ENCODE measurements at places on chromosomes 3 and 15. TPM values are rescaled to one million over a fixed set of nuclear protein-coding genes. Genes with fewer than 3 reads are reported as not detected.

DNA sequence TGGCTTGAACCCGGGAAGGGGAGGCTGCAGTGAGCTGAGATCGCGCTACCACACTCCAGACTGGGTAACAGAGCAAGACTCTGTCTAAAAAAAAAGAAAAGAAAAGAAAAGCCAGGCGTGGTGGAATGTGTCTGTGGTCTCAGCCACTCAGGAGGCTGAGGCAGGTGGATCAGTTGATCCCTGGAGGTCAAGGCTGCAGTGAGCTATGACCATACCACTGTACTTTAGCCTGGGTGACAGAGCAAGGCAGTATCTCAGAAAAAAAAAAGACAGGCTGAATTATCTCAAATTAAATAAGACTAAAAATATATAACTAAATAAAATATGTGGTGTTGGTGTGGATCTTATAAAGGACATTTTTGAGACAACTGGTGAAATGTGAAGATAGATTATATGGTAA is 20.6 kb downstream of the SMARCC1 start:
- no peaks in the 10 kb centered on the region for H3K4me1 ChIP-seq
- no peak overlapping the region for H3K4me3 ChIP-seq
- H3K27ac ChIP-seq, result no peak overlapping the region
- no peaks in the 10 kb centered on the region for H3K27me3 ChIP-seq

DNA sequence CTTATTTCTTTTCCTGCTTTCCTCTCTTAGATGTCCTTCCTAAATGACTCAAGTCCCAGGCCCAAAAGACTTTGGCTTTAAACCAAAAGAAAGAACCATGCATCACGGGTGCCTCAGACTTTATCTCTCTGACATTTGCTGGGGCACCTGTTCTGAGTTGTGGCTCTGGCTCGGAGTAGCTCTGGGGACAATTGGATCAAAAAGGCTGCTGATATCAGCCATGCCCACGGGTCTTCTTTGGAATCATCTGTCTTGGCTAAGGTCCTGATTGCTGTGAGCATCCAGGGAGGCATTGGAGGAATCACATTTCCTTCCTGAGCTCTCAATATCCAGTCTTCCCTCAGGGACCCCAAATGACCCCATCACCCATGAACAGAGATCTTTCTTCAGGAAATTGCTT is 59.9 kb downstream of the CLSTN2 start:
- H3K27me3 ChIP-seq, result no peaks in the 10 kb centered on the region
- no peak overlapping the region for H3K27ac ChIP-seq
- no peak overlapping the region for H3K4me3 ChIP-seq
- DNase-seq, result no peak
- H3K36me3 ChIP-seq, result no peaks in the 10 kb centered on the region
- no peaks in the 10 kb centered on the region for H3K4me1 ChIP-seq

DNA sequence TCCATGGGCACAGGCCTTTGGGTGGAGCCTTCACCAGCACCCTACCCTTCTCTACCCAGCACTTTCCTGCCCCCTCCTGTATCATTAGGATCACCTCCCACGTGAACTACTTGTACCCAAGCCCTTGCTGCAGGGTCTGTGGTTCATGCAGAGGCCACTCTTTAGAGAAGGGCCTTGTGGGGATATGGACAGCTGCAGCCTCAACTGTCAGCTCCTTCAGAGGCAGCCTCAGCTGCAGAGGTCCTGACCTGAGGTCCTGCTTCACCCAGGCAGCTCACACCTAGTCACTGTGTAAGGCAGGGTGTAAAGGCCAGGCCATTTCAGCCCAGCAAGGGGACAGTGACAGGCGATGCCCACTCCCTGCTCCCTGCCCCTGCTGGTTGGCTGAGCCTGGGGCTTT is 448.6 kb upstream of the PROK2 start:
- H3K27ac ChIP-seq, result no peak overlapping the region
- H3K27me3 ChIP-seq, result no peaks in the 10 kb centered on the region
- H3K4me1 ChIP-seq, result no peaks in the 10 kb centered on the region
- no peaks in the 10 kb centered on the region for H3K36me3 ChIP-seq
- no peak for DNase-seq

GRCh38 chr15:70875001-70875782 is 17.0 kb downstream of the THAP10 start:
- no peak overlapping the region for H3K4me3 ChIP-seq
- H3K27ac ChIP-seq, result no peak overlapping the region
- no peaks in the 10 kb centered on the region for H3K4me1 ChIP-seq
- peak; percentile 30 for DNase-seq

IGDCC3 gene
- 15.8 TPM for total RNA-seq

SHF gene
- 32.2 TPM for total RNA-seq

- H3K27me3 ChIP-seq, result no peaks in the 10 kb centered on the region
- no peaks in the 10 kb centered on the region for H3K4me1 ChIP-seq
- H3K36me3 ChIP-seq, result no peaks in the 10 kb centered on the region
- no peak overlapping the region for H3K4me3 ChIP-seq
- no peak for DNase-seq
These were observed 318.6 kb upstream of the SATB1 start for GRCh38 chr3:18743761-18744160.

C3orf85 gene
- total RNA-seq, result not detected

GOLGA6D gene
- total RNA-seq, result not detected

SLC28A2 gene
- not detected for total RNA-seq

- H3K4me1 ChIP-seq, result no peaks in the 10 kb centered on the region
- no peaks in the 10 kb centered on the region for H3K27me3 ChIP-seq
- H3K4me3 ChIP-seq, result no peak overlapping the region
- no peaks in the 10 kb centered on the region for H3K36me3 ChIP-seq
- H3K27ac ChIP-seq, result no peak overlapping the region
- DNase-seq, result no peak
These were observed 13.6 kb downstream of the RARRES1 start for GRCh38 chr3:158718490-158719170.

GRCh38 chr3:128364291-128364690 is 102.4 kb downstream of the DNAJB8 start:
- DNase-seq, result no peak
- no peaks in the 10 kb centered on the region for H3K36me3 ChIP-seq
- no peak overlapping the region for H3K27ac ChIP-seq

POLQ gene
- 15.6 TPM for total RNA-seq

DNA sequence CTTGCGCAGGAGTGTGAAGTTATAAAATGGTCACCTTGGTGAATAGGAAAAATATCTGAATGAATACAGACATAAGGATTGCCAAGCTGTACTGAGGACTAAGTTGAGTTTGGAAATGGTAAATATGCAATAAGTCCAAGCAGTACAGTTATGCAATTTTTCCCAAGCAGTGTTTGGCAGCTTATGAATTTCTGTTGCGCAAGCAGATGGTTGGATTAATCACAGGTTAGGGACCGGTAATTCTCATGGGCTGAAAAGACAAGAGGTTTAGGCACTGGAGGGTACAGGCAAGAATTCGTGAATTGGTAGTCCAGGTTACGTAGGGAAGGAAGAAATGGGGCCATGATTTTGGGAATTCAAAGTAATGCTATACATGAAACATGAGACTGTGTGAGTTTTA is 210.3 kb downstream of the RAP2B start:
- H3K4me3 ChIP-seq, result no peak overlapping the region
- H3K36me3 ChIP-seq, result no peaks in the 10 kb centered on the region
- no peaks in the 10 kb centered on the region for H3K27me3 ChIP-seq
- no peak for DNase-seq
- H3K27ac ChIP-seq, result no peak overlapping the region

- H3K4me3 ChIP-seq, result no peak overlapping the region
- H3K36me3 ChIP-seq, result no peaks in the 10 kb centered on the region
- no peaks in the 10 kb centered on the region for H3K4me1 ChIP-seq
- DNase-seq, result no peak
- H3K27ac ChIP-seq, result no peak overlapping the region
These were observed 9.1 kb downstream of the SLC49A4 start for GRCh38 chr3:122803977-122804376.

- no peak overlapping the region for H3K27ac ChIP-seq
- H3K36me3 ChIP-seq, result no peaks in the 10 kb centered on the region
- H3K4me3 ChIP-seq, result no peak overlapping the region
- DNase-seq, result no peak
- no peaks in the 10 kb centered on the region for H3K27me3 ChIP-seq
These were observed 81.0 kb upstream of the MEIS2 start for GRCh38 chr15:37181339-37181738.

DNA sequence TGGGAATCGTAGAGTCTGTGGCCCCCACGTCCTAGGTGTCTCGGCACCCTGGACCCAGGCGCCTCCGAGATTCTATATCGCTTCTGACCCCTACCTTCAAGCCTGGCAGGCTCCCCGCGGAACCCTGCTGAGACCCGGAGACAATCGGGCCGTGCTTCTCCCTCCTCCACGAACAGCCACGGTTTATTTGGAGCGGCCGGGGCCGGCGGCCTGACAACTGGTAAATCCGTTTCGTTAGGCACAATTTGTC is 1.4 kb downstream of the GATA2 start:
- peaks cover 41% of the 10 kb centered on the region for H3K4me1 ChIP-seq
- peaks cover 100% of the 10 kb centered on the region for H3K27me3 ChIP-seq
- peak; percentile 57 for DNase-seq

GRCh38 chr3:194168994-194169393 is 33.0 kb downstream of the HES1 start:
- H3K27ac ChIP-seq, result no peak overlapping the region
- peaks cover 46% of the 10 kb centered on the region for H3K4me1 ChIP-seq
- H3K36me3 ChIP-seq, result no peaks in the 10 kb centered on the region
- DNase-seq, result no peak
- H3K4me3 ChIP-seq, result no peak overlapping the region
- no peaks in the 10 kb centered on the region for H3K27me3 ChIP-seq

GRCh38 chr3:192795021-192795420 is 67.7 kb upstream of the FGF12 start:
- H3K27me3 ChIP-seq, result no peaks in the 10 kb centered on the region
- no peak overlapping the region for H3K4me3 ChIP-seq
- no peaks in the 10 kb centered on the region for H3K36me3 ChIP-seq
- no peak overlapping the region for H3K27ac ChIP-seq

DNA sequence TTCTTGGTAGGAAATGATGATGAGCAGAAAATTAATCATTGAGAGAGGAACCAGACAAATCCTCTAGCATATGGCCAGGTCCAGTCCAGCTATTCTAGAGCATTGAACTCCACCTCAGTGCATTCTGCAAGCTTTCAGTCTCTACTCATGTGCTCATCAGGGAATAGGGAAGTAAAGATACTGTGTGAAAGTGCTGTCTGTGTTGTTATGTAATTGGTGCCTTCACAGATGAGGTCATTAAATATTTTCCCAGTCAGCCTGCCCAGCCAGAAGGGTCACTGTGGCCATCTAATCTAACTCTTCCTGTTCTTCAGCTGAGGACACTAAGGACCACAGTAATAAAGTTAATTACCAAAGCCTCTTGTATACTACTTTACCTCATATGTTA is 28.2 kb downstream of the C3orf62 start:
- no peak overlapping the region for H3K27ac ChIP-seq
- no peaks in the 10 kb centered on the region for H3K36me3 ChIP-seq
- no peaks in the 10 kb centered on the region for H3K27me3 ChIP-seq
- no peak for DNase-seq
- H3K4me3 ChIP-seq, result no peak overlapping the region

DNA sequence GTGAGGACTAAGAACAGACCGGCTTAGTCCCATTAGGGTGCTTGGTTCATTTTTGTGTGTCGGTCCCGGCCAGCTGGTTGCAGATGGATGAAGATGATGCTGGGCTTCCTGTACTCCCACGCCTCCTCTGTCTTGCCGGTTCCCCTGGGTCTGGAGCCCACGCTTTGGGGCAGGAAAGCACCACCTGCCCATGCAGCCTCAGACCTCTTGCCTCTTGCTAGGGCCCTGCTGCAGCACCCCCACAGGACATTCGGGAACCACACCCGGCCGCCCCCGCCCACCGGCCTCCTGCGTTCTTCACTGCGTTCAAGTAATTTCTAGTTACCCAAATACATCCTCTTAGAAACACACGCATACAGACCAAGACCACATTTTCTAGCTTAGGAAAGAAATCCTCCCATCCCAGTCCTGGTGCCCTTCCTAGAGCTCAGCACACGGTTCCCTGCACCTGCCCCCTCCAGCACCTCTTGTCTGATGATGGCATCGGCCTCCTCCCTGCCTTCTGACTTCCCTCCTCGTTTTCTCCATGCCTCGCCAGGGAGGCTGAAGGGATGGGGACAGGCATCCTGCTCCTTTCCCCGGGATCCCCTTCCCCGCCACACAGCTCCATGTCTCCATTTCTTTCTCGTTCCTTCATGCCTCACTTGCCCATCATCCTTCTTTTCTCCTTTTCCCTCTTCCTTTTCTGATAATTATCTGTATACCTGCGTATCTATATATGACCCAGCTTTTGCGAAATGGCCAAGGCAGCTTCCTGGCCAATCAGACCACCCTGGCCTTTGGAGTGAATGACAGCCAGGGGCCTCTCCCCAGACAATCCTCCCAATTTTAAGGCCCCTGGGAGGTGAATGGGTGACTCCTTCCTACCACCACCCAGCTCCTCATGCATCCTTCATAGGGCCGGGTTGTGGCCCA is 30.9 kb downstream of the FAM3D start:
- H3K27me3 ChIP-seq, result peaks cover 79% of the 10 kb centered on the region
- no peak overlapping the region for H3K27ac ChIP-seq
- H3K36me3 ChIP-seq, result no peaks in the 10 kb centered on the region
- no peak overlapping the region for H3K4me3 ChIP-seq

GRCh38 chr3:149977386-149977785 is 6.7 kb upstream of the PFN2 start:
- no peaks in the 10 kb centered on the region for H3K36me3 ChIP-seq
- H3K4me3 ChIP-seq, result no peak overlapping the region
- DNase-seq, result no peak
- H3K27me3 ChIP-seq, result no peaks in the 10 kb centered on the region

Measured in neural progenitor cell (in vitro differentiated cells).